ENCODE measurements at places on chromosomes 11 and 22. TPM values are rescaled to one million over a fixed set of nuclear protein-coding genes. Genes with fewer than 3 reads are reported as not detected.

OR52B2 gene
- total RNA-seq = not detected

OR2D2 gene
- not detected for total RNA-seq

CACNA1I gene
- total RNA-seq = 0.07 TPM

ST13 gene
- total RNA-seq = 187 TPM

BIRC3 gene
- total RNA-seq = 52.7 TPM

BLID gene
- total RNA-seq = not detected

MRPL40 gene
- 55.1 TPM for total RNA-seq

TMPRSS4 gene
- total RNA-seq = not detected

NLRP10 gene
- total RNA-seq = not detected

TYR gene
- total RNA-seq = not detected

MS4A8 gene
- not detected for total RNA-seq

SLC22A25 gene
- not detected for total RNA-seq

PDE2A gene
- total RNA-seq = 2.1 TPM

ZBED5 gene
- total RNA-seq = 20.7 TPM

CD3E gene
- total RNA-seq = not detected

SYT12 gene
- 22.6 TPM for total RNA-seq
